ENCODE measurements at places on chromosomes 1 and 21.

DNA sequence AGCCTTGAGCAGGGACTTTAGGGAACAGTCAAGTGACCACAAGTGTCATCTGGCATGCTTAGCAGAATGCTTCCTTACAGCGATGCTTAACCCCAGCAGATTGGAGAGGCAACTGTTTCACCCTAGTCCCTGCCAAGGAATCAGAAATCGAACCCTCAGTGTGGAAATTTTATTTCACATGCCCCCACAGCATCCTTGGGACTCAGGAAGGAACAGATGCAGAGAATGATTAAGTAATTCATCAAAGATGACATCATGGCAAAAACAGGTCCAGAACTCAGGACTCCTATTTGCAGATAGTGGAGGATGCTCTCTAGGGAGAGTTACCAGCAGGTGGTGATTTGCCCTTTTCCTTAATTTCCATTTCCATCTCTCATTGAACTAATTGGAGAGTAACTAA lies 333.0 kb upstream of the KAZN start:
- no peak for DNase-seq

- no peak for DNase-seq
Measured at GRCh38 chr1:75985827-75986226, 53.6 kb upstream of the ASB17 start.

- DNase-seq: no peak
Measured at GRCh38 chr1:117235863-117236465, 25.2 kb upstream of the VTCN1 start.

GRCh38 chr1:192243721-192244120 lies 73.1 kb upstream of the RGS21 start:
- DNase-seq: no peak
